ENCODE measurements at places on chromosomes 1 and 21.
A peak's percentile ranks its signal among the peaks of the same experiment; 100 is the strongest.

DNA sequence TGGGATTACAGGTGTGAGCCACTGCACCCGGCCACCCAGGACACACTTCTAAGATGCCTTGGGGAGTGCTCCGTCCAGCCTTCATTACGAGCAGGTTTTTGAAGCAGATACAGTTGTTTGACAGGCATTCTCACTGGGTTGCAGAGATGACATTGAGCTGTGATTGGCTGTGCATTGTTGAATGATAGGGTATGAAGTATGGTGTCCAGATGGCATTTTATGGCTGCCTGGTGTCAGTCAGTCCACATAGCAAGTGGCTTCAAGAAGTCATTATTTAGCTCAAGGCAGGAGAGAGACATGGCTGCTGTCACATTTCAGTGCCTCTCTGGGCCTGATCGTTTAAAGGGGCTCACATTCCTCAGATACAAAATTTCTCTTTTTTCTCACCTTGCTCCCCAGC, 14.8 kb upstream of the PADI2 start:
- no peak for DNase-seq

GRCh38 chr1:93703643-93704042, 22.0 kb upstream of the BCAR3 start:
- no peak for DNase-seq

- DNase-seq: no peak
These were observed 57.5 kb upstream of the HOOK1 start for GRCh38 chr1:59757197-59757747.

DNA sequence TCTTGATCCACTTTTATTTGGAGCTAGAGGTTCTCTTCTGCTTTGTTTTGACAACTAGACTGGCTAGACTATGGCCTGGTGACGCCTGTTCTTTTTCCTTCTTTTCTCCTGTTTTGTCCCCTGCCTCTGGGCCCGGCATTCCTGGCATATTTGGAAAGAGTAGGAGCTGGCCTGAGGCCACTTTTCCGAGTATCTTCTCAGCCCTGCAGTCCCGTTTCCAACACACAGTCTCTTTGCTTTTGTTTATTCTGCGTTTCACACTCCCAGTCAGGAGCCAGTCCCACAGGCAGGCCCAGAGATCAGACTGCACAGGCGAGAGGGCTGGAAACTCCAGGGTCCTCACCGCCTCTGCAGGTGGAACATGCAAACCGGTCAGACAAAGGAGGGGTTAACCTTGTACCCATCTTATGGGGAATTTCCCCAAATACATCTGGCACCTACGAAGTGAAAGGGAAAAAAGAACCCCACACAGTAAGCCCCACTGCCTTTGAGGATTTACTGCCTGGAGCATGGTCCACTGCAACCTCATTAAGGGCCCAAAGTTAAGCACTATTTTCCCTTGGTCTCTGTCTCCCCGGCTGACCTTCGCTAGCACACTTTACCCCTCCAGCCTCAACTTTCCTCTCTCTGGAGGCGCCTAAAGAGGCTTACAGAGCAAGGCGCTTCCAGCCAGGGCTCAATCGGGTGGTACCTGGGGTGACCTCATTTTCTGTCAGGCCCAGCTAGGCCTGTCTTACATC, 141.1 kb downstream of the TOMM20 start:
- peak; percentile 95 for DNase-seq

- DNase-seq: no peak
These were observed 121.3 kb downstream of the GRIK3 start for GRCh38 chr1:36913016-36913415.
